ENCODE measurements at places on chromosomes 5 and 9. TPM values are rescaled to one million over a fixed set of nuclear protein-coding genes. Genes with fewer than 3 reads are reported as not detected.

Gene NOXA1
- 29.3 TPM for total RNA-seq

Gene GPR150
- total RNA-seq, result 0.52 TPM

Gene SLC6A3
- total RNA-seq, result not detected

Gene GMCL2
- total RNA-seq, result not detected

Gene FBN2
- total RNA-seq, result 1.8 TPM

Gene FGFR4
- 58.7 TPM for total RNA-seq

Gene NR2F1-AS1
- 0.69 TPM for total RNA-seq

Gene FRMD3
- 21.3 TPM for total RNA-seq

Gene FGF10
- total RNA-seq, result 5.1 TPM

Gene RNF183
- 9.2 TPM for total RNA-seq

Gene CDC20B
- not detected for total RNA-seq

Gene AGXT2
- total RNA-seq, result 0.16 TPM

Gene CCNO
- 2.6 TPM for total RNA-seq

Gene FAM221B
- 0.05 TPM for total RNA-seq

Gene PCDHB13
- total RNA-seq, result 0.40 TPM

Gene PPP3R2
- not detected for total RNA-seq

Gene DMGDH
- 0.30 TPM for total RNA-seq

Gene DMRT3
- not detected for total RNA-seq

Gene ANKRD31
- 0.05 TPM for total RNA-seq

Gene RETREG1
- total RNA-seq, result 49.9 TPM

Gene IFNE
- not detected for total RNA-seq

Gene ASS1
- total RNA-seq, result 380 TPM

Gene PBX3
- 15.1 TPM for total RNA-seq

Gene SHOC1
- 0.37 TPM for total RNA-seq

Gene NSUN2
- total RNA-seq, result 46.9 TPM

Gene GABRA1
- not detected for total RNA-seq

Gene ZDHHC12
- 129 TPM for total RNA-seq

Gene C1QTNF3
- 2.7 TPM for total RNA-seq

Gene LPAR1
- 16.5 TPM for total RNA-seq

Gene IRX1
- not detected for total RNA-seq

Gene TRAF1
- total RNA-seq, result 1.5 TPM

Gene ARID3C
- not detected for total RNA-seq

Gene OR1L6
- not detected for total RNA-seq

Gene WDR38
- total RNA-seq, result not detected

Gene TBCA
- 123 TPM for total RNA-seq
